Stimulated activated CD4-positive, alpha-beta T cell treated with anti-CD3 and anti-CD28 coated beads, TNF-alpha, amount 100 ng/mL, for 24 hours (primary cell): ENCODE measurements at places on chromosomes 13 and 19.
A peak's percentile ranks its signal among the peaks of the same experiment; 100 is the strongest.

GRCh38 chr13:97214921-97215320 lies 7.2 kb upstream of the MBNL2 start:
- no peak for DNase-seq

GRCh38 chr13:53921473-53921872 lies 892.9 kb downstream of the OLFM4 start:
- DNase-seq, result no peak

DNA sequence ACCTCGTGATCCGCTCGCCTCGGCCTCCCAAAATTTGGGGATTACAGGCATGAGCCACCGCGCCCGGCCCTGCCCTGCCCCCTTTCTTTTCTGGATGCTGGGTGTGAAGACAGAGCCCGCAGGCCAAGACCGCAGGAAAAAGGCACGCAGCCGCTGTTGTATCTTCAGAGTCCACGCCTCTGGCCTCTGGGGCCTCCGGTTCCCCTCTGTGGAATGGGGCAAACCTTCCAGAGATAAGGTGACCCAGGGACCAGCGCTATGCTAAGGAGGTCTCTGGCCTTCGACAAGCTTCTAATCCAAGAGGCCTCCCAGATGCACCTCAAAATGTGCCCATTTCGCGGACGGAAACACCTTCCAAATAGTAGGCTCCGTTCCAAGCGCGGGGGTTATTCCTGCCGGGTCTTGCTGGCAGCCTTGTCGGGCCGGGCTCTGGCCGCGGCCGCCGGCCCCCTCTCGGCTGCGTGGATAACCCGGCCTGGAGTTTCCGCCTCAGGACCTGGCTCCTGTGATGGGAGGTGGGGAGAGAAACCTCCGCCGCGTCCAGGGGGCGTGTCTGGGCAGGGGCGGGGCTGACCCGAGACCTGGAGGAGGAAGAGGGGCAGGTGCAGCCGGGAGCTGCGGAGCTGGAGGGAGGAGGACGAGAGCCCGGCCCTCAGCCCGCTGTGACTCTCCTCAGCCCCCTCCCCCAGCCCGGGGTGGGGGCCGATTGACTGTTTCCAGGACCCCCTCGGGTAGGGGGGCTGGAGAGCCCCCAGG lies 13.1 kb downstream of the TJP3 start:
- DNase-seq, result peak; percentile 80

- no peak for DNase-seq
These were observed 49.3 kb downstream of the UBL3 start for GRCh38 chr13:29801102-29801501.

GRCh38 chr13:36998624-36999041 lies 507 bp downstream of the ALG5 start:
- peak; percentile 13 for DNase-seq

DNA sequence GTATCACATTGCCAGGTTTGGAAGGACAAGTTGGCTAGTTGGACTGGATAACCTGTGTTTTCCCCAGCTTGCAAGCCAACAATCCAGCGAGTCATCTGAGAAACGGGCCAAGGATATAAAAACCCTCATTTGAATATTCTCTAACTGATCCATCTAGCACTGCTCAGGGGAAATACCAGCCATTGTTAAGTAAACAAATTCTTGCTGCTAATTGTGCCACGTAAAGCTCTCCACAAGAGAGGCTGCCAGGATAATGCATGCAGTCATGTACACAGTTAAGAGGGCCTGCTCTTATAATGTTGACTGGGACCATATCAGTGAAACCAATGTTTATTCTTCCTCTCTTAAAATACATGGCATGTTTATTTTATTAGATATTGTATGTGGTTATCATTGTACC lies 663.2 kb upstream of the SGCG start:
- no peak for DNase-seq

DNA sequence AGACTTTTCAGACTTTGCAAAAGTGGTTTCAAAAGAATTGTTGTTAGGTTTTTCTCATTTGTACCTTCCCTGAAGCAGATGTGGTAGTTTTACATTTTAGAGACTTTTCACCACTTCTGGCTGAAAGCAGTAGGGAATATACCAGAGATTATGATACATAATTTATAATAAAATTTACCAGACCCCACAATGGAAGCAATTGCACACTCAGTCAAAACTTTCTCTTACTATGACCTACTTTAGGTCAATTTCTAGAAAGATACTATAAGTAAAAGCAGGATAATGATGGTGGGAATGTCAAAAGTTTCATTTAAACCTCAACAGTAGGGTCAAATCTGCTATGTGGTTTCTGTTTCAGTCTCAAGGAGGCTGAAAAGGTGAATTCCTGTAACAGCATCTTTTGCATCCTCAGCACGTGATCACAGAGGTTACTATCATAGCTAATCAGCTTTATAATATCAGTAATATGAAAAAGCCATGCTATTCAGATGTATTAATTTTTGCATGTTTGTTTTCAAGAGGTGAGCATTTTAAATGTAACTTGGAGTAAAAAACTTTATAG lies 26.9 kb downstream of the PCCA start:
- DNase-seq, result no peak

DNA sequence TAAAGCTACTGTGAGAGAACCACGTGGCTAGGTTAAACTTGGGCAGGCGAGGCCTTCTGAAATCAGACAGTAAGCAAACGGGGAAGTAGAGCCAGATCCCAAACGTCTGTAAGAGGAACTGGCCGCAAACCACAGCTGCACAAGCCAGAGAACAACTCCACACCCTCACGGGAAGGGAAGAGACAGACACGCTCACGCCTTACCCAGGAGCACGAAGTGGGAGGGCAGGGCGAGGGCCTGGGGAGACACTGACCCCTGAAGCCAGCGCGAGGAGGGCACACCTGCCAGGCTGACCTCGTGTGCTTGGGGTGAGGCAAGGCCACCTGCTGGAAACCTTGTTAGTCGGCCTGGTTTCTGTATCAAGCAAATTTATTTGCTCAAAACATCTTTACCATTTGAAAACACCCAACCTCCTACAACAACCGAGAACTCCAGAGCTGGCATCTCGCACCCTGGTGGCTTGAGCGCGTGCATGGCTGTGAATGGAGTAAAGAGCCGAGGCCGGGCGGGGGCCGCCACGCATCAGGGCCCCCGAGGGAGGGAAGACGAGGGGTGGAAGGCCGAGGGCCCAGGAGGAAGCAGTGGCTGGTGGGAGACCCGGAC lies 7.3 kb downstream of the POLR2E start:
- DNase-seq, result no peak

DNA sequence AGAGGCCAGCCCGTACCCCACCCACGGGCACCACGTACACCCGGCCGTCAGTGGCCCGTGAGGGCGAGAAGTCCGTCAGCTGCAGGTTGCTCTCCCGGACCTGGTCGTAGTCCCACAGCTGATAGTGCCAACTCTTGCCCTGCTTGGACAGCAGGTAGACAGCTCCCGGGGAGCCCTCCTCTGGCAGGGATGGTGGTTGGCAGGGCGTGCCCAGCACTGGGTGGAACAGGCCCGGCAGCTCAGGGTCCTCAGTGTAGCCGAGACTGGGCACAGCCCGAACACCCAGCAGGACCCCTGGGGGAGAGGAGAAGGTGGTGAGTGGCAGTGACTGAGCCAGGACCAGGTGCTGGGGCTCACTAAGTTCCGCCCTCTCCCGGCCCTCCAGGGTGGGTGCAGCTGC lies 7.8 kb downstream of the ACTMAP start:
- DNase-seq, result no peak

- DNase-seq, result no peak
These were observed 274.5 kb upstream of the NBEA start for GRCh38 chr13:34667286-34668218.

DNA sequence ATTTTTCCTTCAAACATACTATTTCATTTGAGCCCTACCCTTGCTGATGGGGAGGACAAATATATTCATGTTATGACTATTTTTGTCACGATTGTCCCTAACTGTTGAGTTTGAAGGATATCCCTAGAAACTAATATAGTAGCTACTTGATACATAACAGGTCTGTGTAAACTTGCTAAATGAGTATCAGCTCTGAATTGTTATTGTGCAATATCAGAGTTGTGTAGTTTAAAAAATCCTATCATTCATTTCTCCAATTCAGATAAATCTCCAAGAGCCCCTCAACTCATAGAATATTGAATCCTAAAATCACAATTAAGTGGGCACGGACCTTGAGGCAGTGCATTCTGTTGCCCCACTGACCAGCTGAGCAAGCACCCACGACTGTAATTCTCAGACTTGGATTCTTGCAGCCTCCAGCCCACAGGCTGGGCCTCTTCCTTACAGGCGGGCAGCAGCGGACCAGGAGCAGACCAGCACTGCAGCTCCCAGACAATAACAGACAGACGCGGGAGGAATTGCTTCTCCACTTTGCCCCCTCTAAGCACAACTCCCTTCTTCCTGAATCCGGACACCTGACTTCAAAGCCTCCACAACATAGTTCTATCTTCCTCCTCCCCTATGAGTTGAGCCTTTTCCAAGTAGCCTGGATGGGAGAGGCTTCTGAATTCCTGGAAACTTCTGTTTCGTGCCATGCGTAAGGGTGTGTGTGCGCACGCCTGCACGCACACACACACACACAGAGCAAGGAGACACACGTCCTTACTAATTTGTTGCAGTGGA lies 337.6 kb upstream of the ARGLU1 start:
- DNase-seq, result no peak

GRCh38 chr13:79621449-79621848 lies 140.5 kb downstream of the NDFIP2 start:
- no peak for DNase-seq

DNA sequence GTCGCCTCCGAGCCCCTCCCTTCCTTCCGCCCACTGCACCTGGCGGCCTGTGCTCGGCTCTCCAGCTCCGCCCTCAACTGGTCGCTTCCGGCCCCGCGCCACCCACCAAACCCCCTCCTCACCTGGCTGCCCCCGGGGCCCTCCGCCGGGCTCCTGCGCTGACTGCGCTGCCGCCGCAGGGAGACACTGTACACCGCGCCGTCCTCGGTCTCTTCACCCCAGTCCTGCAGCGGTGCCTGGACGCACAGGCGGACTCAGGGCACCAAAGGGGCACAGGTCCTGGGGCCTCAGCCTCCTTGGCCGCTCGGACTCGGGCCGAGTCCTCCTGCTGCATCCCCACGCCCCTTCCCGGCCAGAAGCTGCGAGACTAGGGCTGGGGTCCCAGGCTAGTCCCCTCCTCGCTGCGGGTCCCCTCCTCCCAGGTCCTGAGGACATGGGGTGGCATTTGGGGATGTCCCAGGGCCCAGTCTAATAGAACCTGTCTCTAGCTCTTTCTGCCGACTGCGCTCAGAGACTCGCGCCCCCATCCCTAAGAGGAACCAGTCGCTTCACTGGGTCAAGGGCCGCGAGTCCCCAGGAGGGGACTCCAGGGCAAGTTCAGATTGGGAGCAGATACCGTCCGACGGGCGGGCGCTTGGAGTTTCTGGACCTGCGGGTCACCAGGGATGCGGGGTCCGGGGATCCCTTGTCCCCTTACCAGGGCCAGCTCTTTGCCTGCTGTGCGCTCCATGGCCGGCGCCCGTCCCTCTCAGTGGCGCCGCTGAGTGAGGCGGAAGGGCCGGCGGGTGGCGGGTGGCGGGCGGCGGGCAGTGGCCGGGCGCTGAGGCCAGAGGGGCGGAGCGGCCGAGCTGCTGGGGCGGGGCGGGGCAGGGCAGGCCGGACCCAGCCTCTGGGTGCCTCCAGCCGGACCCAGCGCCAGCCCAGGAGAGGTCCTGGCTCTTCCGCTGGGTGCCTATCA lies at the start of gene RGL3:
Gene RGL3, minus strand, starts transcription at position 766 of the 958 bp plus-strand sequence. Its CDS starts 36 bp downstream, at position 730.
- no peak for DNase-seq

DNA sequence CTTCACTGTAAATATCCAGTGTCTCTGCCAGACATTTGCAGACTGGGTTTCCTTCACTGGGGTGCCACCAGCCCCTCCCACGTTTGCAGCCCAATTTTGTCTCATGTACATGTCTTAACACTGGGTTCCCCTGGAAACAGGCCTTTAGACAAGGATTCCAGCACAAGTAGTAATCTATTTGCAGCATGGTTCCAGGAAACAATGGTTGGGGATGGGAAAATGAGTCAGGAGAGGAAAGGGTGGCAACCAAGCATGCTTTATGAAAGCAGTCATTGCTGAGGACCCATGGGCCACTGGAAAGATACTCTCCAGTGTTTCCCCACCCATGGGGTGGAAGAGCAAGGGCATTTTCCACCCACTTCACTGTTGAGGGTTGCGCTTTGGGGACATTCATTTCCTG lies 53.6 kb upstream of the FARP1 start:
- DNase-seq, result no peak

- DNase-seq, result no peak
These were observed 14.6 kb downstream of the METTL21C start for GRCh38 chr13:102680133-102680717.

- no peak for DNase-seq
These were observed 14.8 kb downstream of the PLEKHJ1 start for GRCh38 chr19:2221250-2221831.

DNA sequence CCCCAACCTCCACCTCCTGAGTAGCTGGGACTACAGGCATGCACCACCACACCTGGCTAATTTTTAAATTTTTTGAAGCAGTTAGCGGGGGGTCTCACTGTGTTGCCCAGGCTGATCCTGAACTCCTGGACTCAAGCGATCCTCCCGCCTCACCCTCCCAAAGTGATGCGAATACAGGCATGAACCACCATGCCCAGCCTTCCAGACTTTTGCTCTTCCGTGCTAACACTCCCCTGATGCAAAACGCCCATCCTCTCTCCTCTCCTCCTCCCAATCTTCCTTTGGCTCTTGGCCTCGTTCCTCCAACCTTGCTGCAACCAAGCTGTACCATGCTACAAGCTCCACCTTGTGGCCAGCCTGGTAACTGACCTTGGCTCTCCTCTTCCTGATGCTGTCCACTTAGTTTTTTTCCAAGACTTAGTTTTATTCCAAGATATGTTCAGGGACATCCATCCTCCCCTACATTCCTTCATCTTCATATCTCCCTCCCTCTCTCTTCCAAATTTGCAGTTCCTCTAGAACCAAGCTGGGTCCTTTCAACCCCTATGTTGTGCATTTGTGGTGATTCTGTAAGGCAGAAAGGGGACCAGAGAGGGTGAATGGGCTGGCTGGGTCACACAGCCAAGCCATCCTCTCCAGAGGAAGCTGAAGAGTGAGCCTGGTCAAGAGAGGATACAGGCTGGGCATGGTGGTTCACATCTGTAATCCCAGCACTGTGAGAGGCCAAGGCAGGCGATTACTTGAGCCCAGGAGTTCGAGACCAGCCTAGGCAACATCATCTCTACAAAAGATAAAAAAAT lies 32.8 kb downstream of the TINCR start:
- DNase-seq, result no peak

- DNase-seq, result no peak
These were observed 629 bp upstream of the LRRC63 start for GRCh38 chr13:46211116-46211482.

- no peak for DNase-seq
These were observed 4.7 kb downstream of the ZNF324B start for GRCh38 chr19:58456111-58456510.

- DNase-seq, result no peak
These were observed 195.7 kb downstream of the KLF12 start for GRCh38 chr13:73938372-73939070.

GRCh38 chr19:43668406-43669109 lies 1.4 kb downstream of the PLAUR start:
- DNase-seq, result peak; percentile 91

- DNase-seq, result no peak
These were observed 94.1 kb downstream of the TNFSF13B start for GRCh38 chr13:108363666-108364065.

- DNase-seq, result no peak
These were observed 19.6 kb upstream of the FAM124A start for GRCh38 chr13:51202477-51203046.

- DNase-seq, result no peak
These were observed 618 bp downstream of the TMEM38A start for GRCh38 chr19:16661480-16662034.
